ENCODE measurements at places on chromosomes 1 and 21.

- DNase-seq = no peak
Measured at GRCh38 chr21:40215941-40216340, 348.7 kb downstream of the PCP4 start.

DNA sequence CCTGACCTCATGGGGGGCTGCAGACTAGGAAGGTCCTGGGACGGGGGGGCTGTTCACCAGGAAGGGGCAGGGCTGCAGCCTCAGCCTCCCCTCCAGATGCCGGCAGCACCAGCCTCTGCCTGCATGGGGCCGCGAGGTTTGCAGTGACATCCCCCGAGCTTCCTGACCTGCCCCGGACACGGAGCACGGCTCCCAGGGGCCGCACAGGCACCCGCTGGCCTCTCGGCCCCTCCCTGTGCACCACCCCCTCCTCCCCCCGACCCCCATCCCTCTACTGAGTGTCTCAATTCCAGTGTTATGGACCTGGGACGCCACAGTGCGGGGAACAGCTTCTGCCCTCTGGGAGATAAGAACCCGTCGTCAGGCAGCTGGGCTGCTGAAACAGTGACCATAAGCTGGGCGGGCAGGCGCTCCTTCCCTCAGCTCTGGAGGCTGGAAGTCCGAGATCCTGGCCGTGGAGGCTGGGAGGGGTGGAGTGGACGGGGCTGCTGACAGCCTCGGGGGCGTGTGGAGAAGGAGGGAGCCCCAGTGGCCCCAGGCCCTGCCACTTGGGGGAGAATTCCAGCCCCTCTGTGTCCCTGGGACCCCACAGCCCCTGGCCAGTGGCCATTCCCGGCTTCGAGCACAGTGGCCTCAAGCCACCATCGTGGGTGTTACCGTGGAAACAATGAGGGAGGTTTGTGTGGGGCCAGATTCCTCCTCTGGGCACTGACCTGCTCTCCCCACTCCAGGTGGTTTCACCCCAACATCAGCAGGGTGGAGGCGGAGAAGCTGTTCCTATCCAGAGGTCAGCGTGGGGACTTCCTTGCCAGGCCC lies 11.6 kb downstream of the RNF223 start:
- DNase-seq = no peak

DNA sequence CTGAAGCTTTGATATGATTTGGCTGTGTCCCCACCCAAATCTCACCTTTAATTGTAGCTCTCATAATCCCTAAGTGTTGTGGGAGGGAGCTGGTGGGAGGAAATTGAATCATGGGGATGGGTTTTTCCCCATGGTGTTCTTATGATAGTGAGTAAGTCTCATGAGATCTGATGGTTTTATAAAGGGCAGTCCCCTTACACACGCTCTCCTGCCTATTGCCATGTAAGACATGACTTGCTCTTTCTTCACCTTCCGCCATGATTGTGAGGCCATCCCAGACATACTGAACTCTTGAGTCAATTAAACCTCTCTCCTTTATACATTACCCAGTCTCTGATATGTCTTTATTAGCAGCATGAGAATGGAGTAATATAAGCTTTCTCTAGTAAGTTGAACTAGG lies 261.9 kb downstream of the HLX start:
- no peak for DNase-seq

DNA sequence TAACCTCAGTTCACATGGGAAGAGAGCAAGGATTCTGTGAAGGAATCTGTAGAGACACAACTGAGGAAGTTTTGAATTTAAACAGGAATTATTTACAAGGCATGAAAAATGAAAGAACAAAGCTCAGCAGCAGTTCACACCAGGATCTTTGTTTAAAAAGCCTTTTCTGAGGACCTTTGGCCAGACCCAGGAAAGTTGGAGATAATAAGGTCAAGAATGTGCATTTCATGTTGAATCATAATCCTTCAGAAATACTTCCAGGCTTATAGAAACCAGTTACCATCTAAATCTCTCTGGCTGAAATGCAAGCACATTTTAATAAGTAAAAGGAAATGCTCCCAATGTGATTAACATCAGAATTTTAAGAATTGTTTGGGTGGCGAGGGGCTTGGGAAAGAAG lies 2.7 kb downstream of the CLIC6 start:
- DNase-seq = no peak

- no peak for DNase-seq
Measured at GRCh38 chr1:156498432-156499193, 2.0 kb downstream of the MEF2D start.

DNA sequence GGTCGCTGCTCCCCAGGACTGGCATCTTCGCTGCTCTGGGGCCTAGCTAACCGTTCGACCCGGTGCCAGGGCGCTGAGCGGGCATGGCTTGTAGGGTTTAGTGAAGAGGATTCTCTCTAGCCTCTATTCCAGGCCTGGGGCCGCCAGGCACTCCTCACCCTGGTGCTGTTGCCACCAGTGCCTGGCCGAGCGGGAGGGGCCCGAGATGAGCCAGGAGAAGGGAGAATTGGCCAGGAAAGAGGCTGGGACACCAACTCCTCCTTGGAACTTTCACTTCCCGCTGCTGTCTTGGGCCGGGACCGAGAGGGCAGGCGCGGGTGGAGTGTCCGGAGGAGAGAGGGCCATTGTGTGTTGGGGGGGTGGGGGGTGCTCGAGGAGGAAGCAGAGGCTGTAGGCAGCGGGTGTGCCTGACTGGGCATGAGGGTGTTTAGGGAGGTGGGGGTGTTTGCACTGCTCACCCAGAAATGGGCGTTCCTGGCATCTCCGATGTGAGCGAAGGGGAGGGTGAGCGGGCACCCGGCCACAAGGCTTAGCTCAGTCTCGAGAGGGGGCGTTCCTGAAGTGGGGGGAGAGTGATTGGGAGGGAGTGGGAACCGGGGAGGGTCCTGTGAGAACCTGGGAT lies 772 bp downstream of the ADAM15 start:
- DNase-seq = no peak

DNA sequence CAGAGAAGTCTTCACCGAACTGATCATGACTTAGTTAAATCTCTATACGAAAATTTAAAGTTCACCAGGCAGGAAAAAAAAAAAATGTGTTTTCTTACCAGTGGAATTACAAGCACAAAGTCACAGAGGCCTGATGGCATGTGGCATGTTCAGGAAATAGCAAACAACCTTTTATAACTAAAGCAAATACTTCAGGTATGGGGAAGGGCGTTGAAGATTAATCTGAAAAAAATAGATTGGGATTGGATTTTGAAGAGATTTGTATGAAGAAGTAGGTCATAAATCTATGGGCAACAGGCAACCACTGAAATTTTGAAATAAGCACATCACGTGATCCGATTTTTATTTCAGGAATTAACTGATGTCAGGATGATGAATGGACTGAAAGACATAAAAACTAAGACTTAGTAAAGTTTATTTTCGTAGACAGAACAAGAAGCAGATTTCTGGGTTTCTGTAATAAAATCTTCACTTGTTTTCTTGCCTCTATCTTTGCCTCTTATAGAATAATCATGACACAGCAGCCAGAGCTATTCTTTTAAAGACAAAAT lies 295.9 kb upstream of the ADGRL4 start:
- DNase-seq = no peak

DNA sequence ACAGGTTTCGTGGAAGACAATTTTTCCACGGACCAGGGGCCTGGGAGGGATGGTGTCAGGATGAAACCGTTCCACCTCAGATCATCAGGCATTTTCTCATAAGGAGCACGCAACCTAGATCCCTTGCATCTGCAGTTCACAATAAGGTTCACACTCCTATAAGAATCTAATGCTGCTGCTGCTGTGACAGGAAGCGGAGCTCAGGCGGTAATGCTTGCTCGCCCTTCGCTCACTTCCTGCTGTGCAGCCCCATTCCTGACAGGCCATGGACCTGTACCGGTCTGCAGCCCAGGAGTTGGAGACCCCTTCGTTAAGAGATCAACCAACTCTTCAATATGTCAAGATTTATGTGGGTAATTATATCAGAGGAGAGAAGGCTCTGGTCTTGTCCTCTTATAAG lies 3.3 kb upstream of the DHX9 start:
- no peak for DNase-seq

GRCh38 chr1:33061834-33062233 lies 19.1 kb upstream of the AZIN2 start:
- DNase-seq = no peak

GRCh38 chr1:65264197-65264929 lies 45.0 kb upstream of the DNAJC6 start:
- no peak for DNase-seq

DNA sequence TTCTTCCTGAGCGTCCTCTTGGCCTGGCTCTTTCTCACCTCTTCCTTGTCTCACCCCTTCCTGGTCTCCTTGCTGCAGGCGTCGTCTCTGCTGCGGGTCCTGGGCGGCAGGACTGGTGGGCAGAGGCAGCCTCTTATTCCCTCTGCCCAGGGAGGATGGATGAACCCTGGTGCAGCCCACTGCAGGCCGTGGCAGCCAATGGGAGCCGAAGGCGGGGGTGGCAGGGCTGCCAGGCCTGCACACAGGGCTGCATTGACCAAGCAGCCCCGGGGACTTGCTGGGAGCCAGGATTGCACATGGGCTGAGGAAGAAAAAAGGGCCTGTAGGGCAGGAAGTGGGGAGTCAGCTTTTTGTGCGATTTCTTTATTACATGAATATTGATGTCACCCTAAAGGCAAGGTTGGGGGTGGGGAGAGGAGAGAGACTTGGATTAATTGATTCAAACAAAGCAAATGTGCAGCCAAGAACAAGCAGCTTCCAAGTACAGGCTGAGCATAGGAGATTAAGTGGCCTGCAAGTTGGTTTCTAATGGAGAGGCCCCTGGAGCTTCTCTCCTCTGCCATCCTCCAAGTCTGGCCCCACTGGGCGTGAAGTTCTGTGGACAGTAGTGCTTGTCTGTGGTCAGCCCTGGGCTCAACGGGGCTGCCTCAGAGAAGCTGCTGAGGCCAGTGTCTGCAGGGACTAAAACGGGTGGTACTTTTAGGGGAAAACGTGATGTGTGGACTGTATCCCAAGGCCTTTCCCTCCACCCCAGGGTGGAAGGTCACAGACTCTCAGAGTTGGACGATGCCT lies at the start of gene S100B:
S100B (minus strand) TSS at position 108 of the 792 bp plus-strand sequence. CDS start 2,667 bp downstream, outside the sequence.
- DNase-seq = no peak

DNA sequence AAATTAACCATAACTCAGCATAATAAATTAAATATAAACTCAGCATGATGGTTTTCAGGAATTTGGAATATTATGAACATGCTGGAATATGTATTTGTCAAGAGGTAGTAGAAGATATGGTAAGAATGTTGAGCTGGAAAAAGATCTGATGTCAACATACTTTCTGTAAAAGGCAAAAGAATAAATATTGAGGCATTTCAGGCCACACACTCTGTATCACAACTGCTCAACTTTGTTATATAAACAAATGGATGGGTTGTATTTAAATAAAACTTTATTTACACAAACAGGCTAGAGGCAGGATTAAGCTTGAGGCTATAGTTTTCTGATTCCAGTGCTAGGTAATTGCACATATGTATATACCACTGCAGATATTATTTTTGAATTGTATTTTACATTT lies 1409.4 kb downstream of the MRPL39 start:
- no peak for DNase-seq

GRCh38 chr1:227887697-227888403 lies 59.9 kb downstream of the WNT9A start:
- DNase-seq = no peak

DNA sequence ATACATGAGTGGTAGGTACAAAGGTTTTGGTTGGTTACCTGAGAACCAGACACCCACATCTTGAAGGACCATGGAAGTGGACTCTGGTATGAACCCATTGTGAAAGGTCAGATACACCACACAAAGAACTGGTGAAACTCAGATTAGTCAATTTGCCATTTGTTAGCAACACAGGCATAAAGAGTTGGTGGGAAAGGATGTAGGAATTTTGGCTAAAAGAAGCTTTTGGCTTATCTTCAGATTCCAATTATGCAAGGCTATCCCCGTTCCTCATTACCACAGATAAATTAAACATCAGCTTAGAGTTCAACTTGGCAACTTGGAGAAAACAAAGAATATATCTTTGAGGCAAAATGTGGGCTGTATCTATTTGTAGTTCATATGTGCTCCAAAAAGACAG lies 87.0 kb upstream of the IRF2BP2 start:
- no peak for DNase-seq

DNA sequence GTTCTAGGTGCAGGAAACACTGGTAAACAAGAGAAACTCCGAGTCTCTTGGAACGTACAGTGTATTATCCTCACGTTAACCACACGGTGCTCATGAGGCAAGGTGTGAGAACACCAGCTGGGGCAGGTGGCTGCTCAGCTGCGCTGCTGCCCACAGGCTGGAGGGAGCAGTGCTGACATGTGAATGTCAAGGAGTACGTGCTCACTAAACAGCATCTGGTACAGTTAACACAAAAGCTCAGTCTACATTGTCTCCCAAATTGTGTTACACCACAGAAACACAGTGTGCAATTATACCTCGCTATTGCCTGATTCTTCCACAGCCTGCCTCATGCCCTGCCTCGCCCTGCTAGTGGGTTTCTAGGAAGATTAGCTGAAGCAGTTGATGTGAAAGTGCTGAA lies 138.4 kb downstream of the GLIS1 start:
- DNase-seq = peak; percentile 77

DNA sequence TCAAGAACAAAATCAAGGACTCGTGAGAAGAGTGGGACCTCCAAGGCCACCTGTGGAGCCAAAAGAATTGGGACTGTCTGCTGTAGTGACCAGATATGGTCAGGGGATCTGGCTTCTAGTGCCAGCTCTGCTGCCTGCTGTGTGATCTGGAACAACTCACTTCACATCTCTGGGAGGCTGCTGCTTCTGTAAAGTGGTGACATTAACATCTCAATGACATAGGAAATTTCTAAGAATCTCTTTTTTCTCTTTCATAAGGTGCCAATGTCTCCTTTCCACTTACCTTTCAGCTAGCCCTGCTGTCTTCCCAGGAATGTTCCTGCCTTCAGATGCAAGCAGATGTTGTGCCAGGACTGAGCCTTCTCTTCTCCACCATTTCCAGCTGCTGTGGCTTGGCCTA lies 5.0 kb upstream of the SRSF4 start:
- DNase-seq = no peak

GRCh38 chr1:112439592-112439991 lies 43.6 kb downstream of the CTTNBP2NL start:
- DNase-seq = no peak

DNA sequence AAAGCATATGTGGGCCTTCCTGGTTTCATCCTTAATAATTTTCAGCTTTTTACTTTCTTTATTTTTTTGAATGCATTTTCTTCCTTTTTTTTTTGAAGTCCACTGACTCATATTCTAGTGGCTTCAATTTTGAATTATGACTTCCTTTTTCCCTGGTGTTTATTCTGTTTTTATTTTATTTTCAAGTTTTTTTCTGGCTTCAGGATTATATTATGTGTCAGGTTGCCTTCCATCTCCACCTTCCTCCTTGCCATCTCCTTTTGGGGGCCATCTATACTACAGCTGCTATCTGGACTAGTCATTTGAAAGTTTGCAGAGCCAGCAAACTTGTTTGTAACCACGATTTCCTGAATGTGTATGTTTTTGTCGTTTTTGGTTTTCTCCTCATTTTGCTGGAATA lies 117.6 kb downstream of the LEPR start:
- DNase-seq = no peak

DNA sequence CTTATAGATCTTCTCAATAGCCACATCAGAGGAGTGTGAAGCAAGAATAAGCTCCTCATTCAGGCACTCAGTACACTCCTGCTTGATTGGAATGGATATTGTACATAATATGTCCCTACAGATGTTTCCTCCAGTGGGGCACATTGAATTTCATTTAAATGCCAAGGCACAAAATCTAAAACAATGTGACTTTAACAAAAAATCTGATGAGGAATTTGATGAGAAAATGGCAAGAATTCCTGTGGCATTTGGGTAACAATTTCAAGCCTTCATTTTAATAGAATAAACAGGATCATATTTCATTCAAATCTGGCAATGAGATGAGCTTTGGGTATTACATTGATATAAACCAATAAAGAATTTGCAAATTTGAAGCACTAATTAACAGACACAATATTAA lies 307.7 kb upstream of the PKN2 start:
- DNase-seq = no peak
